ENCODE measurements at places on chromosomes 1 and 21.

DNA sequence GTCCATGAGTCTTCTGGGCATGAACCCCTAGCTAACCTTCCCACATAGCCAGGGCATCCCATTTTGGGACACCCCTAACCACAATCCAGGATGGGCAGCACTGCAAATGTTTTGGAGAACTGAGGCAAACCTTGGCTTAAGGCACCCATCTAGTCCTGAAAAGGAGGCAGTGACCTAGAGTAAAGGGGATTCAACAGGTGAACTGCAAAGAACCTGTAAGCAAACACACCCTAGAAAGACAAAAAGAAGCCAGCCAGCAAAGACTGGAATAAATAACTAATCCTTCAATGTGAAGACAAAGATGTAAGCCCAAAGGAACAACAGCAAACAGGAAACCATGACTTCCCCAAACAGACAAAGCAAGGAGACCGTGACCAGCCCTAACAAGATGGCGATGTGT, 56.8 kb upstream of the PPIH start:
- no peak for DNase-seq

DNA sequence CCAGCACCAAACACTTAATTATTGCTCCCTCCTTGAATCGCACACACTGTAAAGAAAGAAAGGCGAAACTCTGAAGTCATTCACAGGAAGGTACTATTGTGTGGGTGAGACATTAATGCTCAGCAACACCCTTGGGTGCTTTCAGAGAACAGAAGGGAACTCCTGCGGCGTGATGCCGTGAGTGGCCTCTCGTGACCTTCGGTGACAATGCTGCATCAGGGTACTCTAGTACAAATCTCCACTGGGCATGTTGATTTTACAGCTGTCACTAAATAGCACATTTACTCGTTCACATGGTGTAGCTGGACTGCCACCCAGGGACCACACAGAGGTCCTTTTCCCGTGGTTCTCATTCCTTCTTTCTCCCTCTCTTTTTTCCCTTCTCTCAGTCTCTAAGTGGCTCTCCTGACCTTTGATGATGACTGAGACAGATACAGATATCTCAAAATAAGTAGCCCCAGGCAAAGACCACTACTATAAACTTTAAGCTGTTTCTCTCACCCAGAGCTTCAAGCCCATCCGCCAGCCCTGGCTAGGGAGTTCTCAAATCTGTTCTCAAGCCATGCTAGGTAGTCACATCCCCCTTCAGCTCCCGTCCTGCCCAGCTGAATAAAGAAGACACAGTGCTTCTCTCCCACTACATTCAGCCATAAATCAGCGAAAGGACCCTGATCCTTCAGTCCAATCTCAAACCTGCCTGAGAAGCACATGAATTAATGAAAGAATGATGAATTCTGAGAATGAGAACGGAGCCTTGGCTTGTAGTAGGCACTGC, 223.4 kb upstream of the FMN2 start:
- DNase-seq, result no peak

GRCh38 chr1:200866521-200866920, 6.3 kb upstream of the GPR25 start:
- peak; percentile 66 for DNase-seq

DNA sequence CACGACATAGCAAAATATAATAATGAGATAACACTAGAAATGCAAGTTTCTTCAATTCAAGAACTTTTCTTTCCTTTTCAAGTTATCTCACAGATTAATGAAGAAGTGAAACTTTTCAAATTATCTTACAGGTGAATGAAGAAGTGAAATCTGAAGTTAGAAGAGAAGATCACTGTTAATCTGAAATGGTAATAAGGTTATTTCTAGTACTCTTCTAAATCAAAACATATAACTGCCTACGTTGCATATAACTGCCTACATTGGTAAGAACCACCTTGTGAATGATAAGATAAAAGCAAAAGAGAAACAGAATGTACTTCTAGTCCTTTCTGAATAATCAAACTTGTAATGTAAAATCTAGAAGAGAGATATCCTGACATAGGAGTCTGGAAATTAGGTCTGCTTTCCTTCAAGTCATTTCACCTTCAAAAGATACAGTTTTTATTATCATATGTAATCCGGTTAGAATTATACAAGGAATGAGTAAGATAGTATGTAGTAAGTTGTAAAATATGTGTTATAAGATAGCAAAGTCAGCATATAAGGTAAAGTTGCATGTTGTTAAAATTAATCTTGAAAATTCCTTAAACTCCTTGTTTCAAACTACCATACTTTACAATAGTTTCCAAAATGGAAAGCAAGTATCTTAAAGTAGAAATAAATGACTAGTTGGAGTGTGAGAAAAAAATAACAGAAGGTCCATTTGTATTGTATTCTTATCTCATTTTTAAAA, 522.4 kb upstream of the ZRANB2 start:
- no peak for DNase-seq

DNA sequence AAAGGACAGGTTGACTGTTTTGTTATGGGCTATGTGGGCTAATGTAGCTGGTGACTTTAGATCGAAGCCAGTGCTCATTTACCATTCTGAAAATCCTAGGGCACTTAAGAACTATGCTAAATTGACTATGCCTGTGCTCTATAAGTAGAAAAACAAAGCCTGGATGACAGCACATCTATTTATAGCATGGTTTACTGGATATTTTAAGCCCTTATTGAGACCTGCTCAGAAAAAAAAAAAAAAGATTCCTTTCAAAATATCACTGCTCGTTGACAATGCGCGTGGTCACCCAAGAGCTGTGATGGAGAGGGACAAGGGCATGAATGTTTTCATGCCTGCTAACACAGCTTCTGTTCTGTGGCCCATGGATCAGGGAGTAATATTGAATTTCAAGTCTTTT, 48.1 kb downstream of the CAMSAP2 start:
- DNase-seq, result no peak

- DNase-seq, result no peak
Measured at GRCh38 chr21:14542638-14543037, 3.5 kb downstream of the SAMSN1 start.

DNA sequence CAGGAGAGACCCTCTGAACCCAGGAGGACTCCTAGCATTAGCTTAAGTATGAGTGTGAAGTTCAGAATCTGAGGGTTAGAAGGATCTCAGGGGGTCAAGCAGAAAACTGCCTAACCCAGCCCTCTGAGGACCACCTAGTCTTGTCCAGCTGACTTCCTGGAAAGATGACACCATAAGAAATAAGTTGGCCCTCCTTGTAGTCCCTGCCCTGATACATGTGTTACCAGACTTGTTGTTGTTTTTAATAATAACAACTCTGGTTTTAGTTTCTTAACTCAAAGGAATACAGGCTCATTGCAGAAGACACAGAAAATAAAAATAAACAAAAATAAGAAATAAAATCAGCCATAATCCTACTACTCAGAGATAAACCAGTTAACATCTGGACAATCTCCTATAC, 21.8 kb upstream of the SARS1 start:
- DNase-seq, result no peak

GRCh38 chr1:40563266-40563665, 31.8 kb downstream of the ZNF684 start:
- no peak for DNase-seq

DNA sequence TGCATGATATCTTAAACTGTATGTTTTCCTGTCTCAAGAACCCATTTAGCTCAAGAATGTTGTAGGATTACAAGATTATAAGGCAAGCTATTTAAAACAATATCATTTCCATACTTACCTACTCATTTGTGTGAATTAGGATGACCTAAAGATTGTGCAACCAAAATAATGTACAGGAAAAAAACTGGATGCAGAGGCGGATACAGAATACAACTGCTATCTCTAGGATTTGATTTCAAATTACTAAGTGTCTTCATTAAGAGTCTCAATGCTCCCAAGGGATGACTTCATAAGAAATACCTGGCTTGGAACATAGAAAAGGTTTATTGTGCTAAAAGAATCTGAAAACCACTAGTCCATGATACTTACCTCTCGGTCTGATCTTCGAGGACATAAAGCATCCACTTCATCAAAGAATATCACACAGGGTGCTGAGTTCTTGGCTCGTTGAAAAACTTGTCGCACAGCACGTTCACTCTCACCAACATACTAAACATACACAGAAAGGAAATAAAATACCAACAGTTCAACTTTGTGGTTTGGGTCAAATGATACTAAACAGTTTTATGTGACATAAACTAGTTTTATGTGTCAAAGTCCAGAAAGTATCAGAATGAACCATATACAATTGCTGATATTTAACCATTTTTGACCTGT, 54.9 kb downstream of the NVL start:
- DNase-seq, result no peak

DNA sequence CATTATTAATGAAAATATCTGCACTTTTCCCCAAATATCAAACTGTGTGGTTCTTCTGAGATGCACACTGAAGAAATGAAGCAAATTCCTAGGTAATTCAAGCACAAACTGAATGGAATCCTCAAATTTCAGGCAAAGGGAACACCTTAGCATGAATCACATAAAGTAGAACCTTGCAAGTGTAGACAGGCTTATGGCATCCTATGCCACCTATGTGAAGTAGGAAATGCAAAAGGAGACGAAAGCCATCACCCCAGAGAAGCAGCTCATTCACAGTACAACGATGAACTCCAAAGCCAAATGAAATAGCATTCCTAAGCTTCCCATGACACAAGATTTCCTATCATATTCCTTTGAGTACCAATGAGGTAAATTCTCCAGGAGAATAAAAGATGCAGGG, 461.2 kb upstream of the RUNX1 start:
- DNase-seq, result no peak

GRCh38 chr1:14165371-14165801, 433.1 kb upstream of the KAZN start:
- DNase-seq, result no peak

DNA sequence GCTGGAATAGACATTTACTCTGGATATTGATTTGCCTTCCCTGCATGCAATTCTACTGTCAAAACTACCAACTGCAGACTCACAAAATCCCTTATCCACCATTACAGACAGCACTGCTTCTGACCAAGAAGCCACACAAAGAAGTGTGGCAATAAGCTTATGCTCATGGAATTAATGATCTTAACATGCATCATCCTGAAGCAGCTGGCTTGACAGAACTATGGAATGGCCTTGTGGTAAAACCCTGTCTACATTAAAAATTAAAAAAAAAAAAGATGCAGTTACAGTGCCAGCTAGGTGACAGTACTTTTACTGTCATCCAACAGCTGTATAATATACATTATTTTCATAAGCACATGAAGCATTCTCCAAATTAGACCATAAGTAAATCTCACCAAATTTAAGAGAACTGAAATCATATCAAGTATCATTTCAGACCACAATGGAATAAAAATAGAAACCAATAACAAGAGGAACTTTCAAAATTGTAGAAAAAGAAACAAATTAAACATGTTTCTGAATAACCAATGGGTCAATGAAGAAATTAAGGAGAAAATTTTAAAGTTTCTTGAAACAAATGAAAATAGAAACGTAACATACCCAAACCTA, 70.7 kb downstream of the SCMH1 start:
- DNase-seq, result no peak

- DNase-seq, result peak; percentile 73
Measured at GRCh38 chr1:206030714-206031113, 7.0 kb upstream of the CTSE start.

DNA sequence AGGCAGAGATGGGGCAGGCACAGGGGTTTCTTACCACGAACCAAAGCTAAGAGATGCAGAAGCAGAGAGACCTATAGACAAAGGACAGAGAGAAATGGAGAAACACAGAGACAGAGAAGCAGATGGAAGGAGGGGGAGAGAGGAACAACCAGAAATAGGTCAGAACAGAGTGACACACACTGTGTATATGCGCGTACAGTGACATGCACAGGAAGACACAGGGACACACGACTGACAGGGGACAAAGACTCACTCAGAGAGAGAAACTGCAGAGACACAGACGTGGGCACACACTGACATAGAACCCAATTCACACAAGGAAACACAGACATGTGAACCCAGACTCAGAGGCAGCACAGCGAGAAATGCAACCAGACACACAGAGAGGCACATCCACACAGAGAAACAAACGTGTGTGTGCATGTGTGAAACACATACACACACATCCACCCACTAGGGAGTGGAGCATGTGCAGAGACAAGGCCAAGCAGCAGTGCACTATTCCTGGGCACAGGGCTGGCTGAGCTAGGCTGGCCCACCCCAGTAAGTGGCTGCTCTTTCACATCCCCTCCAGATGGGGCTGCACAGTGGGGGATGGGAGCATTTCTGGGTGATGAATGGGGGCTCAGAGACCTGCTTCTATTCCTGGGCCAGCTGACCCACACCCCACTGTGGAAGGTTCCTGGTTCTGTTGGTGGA, 123.4 kb upstream of the CSF3R start:
- no peak for DNase-seq

DNA sequence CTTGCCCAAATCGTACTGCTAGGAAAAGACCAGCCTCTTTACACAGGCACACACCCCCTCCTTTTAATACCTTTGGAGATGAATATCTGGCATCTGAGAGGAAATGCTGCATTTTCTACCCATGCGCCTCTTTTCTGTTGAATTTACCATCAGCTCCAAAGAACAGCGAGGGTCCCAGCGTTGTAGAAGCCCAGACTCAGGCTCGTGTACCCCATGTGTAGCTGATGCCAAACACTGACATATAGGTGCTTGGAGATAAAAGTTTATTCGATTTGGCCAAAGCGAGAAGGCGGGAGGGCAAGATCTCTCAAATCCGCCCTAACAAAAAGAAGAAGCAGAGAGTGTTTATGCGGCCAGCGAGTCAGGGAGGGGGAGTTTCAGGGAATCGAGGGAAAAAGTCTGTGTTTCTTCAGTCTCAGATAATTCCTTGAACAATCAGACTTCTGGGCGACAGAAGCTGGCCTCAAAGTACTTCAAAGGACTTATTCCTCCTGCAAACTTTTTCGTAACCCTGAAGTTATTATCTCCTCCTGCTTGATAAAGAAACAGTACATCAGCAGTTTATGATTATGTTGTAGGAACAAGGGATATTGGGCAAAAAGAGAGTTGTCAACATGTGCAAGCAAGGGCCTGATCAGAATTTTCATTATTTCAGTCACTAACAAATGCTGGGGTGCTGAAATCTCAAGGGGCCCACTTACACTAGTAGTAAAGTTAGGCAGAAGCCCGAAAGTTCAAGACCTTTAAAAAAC, 642 bp upstream of the CREG1 start:
- no peak for DNase-seq

DNA sequence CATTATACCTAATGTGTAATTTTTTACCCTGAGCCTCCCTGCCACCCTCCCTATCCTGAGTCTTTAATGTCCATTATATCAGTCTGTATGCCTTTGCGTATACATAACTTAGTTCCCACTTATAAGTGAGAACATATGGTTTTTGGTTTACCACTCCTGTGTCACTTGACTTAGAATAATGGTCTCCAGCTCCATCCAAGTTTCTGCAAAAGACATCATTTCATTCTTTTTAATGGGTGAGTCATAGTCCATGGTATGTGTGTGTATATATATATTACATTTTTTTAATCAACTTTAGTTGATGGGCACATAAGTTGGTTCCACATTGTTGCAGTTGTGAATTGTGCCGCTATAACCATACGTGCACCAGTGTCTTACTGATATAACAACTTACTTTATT, 477.1 kb upstream of the NEGR1 start:
- no peak for DNase-seq
